RWPE1 (cell line): ENCODE measurements at places on chromosomes 4 and X.

DNA sequence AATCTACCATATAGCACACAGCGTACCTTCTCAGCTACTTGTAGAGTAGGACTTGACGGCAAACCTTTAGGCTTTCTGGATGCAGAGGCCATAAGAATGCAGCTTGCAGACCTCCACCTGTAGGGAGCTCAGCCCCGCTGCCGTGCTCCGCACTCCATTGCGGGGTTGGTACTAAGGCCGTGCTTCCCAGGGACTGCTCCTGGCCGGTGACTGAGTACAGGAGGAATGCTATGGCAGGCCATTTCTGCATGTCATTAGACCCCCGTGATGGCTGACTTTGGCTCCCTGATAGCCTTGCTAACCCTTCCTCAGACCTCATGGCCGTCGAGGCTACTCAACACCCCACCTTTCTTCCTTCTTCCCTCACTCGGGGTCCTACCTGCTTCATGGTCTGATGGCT, 26.4 kb downstream of the TIGD2 start:
- DNase-seq, result no peak

GRCh38 chrX:107729558-107730297, 45.9 kb downstream of the TSC22D3 start:
- DNase-seq, result no peak

- DNase-seq, result no peak
These were observed 81.9 kb downstream of the HCCS start for GRCh38 chrX:11193035-11193469.

DNA sequence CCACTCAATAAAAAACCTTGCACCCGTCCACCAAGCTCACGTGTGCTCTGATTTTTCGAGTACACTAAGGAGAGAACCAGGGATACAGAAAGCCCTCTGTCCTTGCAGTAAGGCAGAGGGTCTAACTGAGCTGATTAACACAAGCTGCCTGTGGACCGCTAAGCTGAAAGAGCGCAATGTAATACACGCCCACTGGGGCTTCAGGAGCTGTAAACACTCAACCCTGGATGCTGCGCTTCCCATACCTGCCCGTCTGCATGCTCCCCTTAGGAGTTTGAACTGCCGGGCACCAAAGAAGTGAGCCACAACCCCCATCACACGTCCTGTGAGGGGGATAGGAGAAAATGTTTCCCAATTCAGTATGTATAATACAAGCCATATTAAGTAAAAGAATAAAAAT, 664.8 kb downstream of the PCDH18 start:
- DNase-seq, result no peak

- DNase-seq, result no peak
These were observed 461.0 kb upstream of the GALNT7 start for GRCh38 chr4:172707622-172708021.

- no peak for DNase-seq
These were observed 1413.6 kb downstream of the PCDH7 start for GRCh38 chr4:32133734-32134133.

DNA sequence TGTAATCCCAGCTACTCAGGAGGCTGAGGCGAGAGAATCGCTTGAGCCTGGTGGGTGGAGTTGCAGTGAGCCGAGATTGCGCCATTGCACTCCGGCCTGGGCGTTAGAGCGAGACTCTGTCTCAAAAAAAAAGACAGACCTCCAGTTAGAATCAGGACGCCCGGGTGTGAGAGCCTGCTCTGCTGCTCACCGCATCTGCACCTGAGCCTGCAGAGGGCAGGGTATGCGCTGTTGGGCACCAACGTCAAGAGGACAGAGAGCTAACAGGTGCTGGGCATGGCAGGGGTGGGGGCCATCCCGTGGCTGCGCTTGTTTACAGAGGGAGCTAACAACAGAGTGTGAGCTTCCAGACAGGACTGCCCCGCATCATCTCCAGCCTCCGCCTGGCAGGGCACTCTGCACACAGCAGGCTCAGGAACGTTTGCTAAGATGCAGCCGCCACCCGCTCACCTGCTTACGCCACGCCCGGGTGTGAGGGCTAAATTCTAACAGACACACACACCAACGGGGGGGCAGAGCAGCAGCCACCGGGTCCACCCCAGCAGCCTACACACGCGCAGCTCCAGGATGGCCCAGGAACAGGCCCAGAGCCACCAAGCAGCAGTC, 50.0 kb upstream of the CPLX1 start:
- DNase-seq, result no peak

DNA sequence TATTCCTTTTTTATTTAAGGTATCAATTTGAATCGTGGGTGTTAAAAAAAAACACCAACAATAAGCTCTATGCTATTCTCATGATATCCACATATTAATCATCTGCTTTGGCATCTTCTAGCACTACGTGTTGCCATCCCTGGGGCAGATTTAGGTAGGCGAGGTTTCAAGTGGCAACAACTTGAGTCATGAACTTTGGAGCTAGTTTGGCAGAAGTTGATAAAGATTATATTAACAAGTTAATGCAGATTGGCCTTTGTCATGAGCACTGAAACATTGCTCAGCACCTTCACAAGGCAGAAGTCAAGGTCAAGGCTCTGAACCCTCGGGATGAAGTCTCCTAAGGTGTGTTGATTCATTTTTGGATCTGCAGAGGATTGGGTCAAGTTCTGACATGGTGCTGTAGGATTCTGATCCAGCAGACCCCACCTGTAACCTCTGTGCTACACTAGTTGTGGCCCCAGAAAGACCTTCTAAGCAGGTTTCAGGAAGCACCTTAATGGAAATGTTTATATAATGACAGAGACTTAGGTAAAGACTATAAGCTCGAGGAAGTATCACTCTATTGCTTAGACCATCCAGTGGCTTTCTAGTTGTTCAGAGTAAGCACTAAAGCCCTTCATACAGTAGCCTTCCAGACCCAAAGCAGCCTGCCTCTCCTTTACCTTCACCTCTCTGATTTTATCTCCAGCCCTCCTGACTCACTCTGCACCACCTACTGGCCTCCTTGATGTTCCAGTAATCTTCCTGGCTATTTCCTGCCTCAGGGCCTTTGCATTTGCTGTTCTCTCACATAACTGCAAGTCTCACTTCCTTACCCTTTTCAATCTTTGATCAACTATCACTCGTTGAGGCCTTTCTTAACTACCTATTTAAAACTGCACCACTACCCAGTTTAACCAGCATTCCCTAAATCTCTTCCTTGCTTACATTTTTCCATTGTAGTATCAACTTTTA, 117.0 kb upstream of the SLC4A4 start:
- no peak for DNase-seq

GRCh38 chr4:13524504-13525243, 19.6 kb downstream of the NKX3-2 start:
- no peak for DNase-seq

GRCh38 chrX:130174045-130174704, 2.4 kb downstream of the RAB33A start:
- DNase-seq, result no peak

GRCh38 chr4:152015597-152016302, 254.9 kb upstream of the GATB start:
- no peak for DNase-seq

DNA sequence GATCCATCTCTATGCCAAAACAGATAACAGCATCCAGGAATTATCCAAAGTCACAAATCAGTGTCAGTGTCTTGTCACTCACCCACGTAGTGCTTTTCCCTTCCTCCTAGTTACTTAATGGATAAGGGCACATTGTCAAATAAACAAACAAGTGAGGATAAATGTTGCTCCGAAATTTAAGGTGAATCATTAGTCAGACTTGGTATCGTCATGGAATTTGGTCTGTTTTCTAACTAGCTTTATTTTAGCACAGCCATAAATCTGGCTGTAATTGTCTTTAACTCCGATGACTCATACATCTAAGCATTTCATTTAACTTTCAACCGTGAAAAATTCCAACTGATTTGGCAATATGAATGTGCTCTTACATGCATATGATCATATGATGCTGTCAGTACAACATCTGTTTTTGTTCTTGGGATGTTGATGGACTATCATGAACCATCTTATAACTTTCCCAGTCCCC, 83.3 kb downstream of the SNCA start:
- peak; percentile 82 for DNase-seq

- DNase-seq, result peak; percentile 74
These were observed 281.1 kb downstream of the SLC7A11 start for GRCh38 chr4:137961051-137961438.

DNA sequence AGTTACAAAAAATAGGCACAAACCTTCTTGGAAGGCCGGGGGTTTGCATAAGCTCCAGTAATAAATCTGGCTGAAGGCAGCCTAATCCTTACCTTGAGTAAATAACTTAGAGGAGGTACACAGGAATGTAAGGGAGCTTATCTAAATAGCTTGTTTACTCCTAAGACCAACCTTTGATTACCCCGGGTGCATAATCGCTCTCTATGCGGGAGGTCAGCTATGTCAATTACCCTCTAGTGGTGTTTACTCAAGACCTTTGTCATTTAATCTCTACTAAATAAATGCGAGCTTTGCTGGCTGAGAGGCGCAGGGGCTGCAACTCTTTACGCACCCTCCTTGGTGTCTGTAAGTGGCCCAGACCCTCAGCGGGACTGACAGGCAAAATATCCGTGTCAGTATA, 50.2 kb upstream of the MAP9 start:
- no peak for DNase-seq

DNA sequence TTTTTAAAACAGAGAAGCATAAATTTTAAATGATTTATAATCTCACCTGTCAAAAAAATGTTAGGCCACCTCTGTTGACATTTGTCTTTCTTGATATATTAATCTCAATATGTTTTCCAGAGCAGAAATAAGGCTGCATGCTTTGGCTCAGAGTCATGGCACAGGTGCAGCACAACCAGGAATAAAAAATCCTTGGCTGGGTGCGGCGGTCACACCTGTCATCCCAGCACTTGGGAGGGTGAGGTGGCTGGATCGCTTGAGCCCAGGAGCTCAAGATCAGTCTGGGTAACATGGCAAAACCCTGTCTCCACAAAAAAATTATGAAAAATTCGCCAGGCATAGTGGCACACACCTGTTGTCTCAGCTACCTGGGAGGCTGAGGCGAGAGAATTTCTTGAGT, 18.1 kb downstream of the CPLX1 start:
- no peak for DNase-seq

DNA sequence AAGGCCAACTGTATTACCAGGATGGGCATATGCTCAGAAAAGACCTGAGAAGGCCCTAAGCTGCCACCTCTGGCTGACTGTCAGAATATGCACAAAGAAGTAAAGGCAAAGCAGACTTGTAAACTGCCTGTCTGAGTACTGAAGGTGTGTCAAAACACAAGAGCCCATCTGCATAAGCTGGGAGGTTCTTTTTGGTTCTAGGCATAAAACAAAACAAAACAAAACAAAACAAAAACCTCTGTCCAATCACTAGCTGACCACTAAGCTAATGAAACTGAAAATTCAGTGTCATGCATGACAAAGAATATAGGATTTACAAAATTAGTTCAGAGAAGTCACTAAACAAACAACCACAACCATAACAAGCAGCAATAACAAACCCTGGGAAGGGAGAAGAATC, 20.6 kb downstream of the SH3D19 start:
- DNase-seq, result no peak

GRCh38 chr4:99841129-99841528, 24.5 kb downstream of the DAPP1 start:
- DNase-seq, result no peak

DNA sequence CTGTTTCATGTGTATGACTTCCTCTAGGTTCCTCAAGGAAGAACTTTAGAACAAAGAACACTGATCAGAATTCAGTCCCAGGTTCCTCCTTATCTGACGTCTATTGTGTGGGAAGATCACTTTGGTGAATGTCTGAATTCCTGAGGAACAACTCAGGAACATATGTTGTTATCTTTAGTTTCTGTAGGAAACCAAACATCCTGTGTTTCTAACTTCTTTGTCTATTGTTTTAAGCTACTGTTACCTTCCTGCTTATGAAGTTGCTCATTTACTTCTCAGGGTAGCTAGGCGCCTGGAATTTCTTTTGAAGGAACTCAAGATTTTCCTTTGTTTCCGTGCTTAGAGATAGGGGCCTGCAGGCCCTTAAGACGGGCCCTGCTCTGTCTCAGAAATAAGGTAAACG, 46.2 kb downstream of the MAGEB5 start:
- DNase-seq, result peak; percentile 1

DNA sequence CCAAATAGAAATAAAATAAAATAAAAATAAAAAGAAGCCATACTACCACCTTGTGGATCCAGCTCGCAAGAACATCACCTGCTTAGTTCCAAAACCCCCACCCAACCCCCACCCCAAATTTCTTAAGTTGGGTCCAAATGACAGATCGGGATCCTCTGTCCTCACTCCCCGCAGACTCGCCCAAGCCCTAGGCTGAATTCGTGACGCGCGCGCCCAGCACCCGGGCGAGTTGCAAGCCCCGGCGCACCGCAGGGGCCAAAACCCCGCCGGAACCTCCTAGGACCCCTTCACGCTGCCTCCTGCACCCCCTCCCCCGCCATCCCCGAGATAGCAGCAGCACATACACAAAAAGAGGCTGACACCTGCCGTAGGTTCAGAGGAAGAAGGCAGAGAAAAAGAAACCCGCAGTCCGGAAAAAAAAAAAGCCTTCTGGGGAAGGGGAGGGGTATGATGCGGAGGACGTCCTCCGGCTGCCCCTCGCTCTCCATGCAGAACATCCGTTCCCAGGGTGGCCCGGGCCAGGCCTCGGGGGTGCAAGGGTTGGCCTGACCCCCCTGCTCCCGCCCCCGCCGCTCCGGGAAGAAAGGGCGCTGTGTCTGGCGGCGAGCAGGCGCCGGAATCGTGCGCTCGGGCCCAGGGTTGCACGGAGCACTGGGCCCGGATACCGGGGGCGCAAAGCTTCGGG, 2.6 kb downstream of the NLGN4X start:
- DNase-seq, result no peak

GRCh38 chr4:75004755-75005668, 72.1 kb downstream of the PARM1 start:
- DNase-seq, result no peak

- no peak for DNase-seq
These were observed 28.2 kb upstream of the GPR78 start for GRCh38 chr4:8552024-8552423.

DNA sequence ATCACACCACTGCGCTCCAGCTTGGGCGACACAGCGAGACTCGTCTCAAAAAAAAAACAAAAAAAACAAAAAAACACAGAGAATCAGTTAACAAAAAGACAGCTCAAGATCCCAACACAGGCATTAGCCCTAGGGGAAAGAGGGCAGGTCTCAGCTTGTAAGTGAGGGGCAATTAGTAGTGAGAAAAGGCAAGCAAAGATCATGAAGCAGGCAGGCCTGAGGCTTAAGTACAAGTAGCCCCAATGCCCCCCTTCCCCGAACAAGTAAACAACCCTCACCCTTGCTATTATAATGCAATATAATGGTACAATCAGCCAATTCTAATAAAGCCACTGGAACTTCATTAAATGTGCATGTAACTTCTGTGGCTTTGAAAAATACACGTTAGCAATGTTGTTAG, 17.0 kb downstream of the ADGRA3 start:
- DNase-seq, result no peak

GRCh38 chr4:127997534-127998388, 32.6 kb downstream of the ABHD18 start:
- peak; percentile 37 for DNase-seq

- peak; percentile 26 for DNase-seq
These were observed 103.1 kb downstream of the PHEX start for GRCh38 chrX:22135171-22135711.

- peak; percentile 55 for DNase-seq
These were observed 278.6 kb upstream of the DIPK2B start for GRCh38 chrX:45479196-45479834.

GRCh38 chrX:81120258-81120935, 81.3 kb downstream of the HMGN5 start:
- no peak for DNase-seq
